ENCODE measurements at places on chromosomes 5 and 9.

- DNase-seq = peak; percentile 98
Observed at GRCh38 chr5:72319976-72320752, at the start of the genes MRPS27 and PTCD2. MRPS27 (minus strand) TSS chr5:72320240; CDS start chr5:72320221, 19 bp downstream. PTCD2 (plus strand) TSS chr5:72320373; CDS start chr5:72320383, 10 bp downstream.

DNA sequence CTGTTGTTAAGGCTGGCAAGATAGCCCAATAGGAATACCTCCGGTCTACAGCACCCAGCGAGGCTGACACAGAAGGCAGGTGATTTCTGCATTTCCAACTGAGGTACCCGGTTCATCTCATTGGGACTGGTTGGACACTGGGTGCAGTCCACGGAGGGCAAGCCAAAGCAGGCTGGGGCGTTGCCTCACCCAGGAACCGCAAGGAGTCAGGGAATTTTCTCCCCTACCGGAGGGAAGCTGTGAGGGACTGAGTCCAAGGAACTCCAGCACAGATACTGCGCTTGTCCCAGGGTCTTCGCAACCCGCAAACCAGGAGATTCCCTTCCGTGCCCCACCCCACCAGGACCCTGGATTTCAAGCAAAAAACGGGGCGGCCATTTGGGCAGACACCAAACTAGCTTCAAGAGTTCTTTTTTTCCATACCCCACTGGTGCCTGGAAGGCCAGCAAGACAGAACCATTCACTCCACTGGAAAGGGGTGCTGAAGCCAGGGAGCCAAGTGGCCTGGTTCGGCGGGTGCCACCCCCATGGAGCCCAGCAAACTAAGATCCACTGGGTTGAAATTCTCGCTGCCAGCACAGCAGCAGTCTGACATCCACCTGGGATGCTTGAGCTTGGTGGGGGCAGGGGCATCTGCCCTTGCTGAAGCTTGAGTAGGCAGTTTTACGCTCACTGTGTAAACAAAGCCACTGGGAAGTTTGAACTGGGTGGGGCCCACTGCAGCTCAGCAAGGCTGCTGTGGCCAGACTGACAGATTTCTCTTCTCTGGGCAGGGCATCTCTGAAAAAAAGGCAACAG is 647.2 kb downstream of the BNC2 start:
- no peak for DNase-seq

DNA sequence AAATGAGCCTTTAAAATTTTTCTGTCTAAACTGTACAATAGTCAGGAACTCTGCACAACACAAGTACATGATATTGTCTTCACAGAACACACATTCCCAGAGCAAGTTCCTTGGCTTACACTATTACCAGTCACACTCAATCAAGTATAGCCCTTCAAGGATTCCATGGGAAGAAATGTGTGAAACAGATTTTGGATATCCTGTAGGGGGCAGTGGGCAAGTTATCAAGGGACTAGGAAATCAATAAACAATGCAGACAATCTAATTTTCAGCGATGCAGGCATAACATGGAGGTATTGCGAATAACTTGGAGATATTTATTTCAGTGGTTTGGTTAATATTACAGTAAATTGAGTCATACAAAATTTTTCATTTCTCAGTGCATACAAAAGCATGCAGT is 1171.5 kb upstream of the NUDT12 start:
- DNase-seq = no peak

DNA sequence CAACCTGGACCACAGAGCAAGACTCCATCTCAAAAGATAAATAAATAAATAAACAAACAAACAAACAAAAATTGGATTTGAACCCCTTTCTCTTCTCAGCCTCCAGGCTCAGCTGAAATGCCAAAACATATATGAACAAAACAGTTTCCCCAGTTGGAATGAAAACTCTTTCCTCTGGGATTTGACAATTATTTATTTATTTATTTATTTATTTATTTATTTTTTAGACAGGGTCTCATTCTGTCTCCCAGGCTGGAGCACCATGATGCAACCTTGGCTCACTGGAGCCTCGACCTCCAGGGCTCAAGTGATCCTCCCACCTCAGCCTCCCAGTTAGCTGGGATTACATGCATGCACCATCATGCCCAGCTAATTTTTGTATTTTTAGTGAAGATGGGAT is 6.0 kb upstream of the STXBP1 start:
- no peak for DNase-seq

DNA sequence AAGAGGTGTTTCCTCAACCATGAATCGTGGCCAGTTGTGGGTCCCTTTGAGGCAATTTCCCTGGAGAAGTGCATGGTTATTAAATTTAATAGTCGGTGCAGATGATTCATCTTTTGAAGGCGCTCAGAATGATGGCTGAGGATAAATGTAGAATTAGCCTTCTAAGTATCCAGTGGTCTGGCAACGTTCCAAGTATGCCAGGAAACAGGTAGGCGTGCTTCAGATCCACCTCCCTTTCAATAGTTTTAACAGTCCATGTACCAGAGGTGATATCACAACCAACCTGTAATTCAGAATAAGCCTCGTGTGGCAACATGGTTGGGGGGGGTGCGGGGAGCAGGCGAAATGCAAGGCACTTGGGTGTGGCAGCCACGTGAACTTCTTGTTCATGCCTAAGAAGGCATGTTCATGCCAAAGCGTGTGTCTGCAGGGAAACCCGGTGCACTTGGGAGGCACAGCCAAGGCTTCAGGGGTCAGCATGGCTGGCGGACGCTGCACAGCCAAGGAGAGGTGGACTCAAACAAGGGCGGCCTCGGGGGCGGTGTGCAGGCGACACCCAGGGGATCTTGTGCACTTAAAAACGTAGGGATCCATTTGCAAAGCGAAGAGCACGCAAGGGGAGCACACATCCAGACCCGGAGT is 5.2 kb upstream of the NKD2 start:
- DNase-seq = no peak

- peak; percentile 86 for DNase-seq
Observed at GRCh38 chr5:138032028-138032571, 779 bp downstream of the FAM13B start.

All from inflammatory macrophage (primary cell).